ENCODE measurements at places on chromosomes 5 and 9.

DNA sequence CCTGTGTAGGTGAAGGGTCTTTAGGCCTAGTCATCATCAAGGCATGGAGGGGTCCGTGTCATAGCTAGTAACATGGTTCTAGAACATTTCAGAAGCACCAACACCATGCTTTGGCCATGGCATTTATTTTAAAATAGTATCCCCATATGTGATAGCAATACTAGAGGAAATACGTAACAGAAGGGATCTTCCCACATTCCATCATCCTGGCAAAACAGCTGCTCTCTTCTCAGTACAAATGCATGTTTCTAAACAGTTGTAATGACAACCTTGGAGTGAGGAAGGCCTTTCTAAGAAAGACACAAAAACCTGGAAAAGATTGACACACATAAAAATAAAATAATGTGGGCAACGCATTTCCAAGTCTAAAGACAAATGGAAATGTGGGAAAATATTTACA, 97.6 kb downstream of the GADD45G start:
- DNase-seq, result no peak

GRCh38 chr5:71748360-71748759, 29.3 kb downstream of the CARTPT start:
- DNase-seq, result no peak

- DNase-seq, result no peak
Observed at GRCh38 chr9:93898502-93899426, 56.4 kb downstream of the BARX1 start.

GRCh38 chr9:83964973-83965349, 15.1 kb downstream of the HNRNPK start:
- DNase-seq, result peak; percentile 47

DNA sequence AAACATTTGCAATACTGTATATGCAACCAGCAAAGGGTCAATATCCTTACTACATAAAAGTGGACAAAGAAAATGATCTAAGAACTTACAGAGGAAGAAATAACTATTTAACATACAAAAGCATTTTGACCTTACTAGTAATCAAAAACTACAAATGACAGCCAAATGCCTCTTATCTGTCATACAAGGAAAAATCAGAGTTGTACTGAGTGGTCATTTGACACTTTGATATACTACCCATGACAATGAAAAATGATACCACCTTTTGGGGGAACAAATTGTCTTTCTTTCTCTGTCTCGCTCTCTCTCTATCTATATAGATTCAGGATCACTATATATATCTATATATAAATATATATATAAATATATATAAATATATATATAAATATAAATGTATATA, 50.4 kb upstream of the ZSWIM6 start:
- DNase-seq, result no peak

- DNase-seq, result no peak
Observed at GRCh38 chr5:157463621-157464518, 3.9 kb downstream of the NIPAL4 start.

- no peak for DNase-seq
Observed at GRCh38 chr9:109974918-109975276, 194.9 kb downstream of the PALM2AKAP2 start.

Measured in NCI-H82 (cell line).